ENCODE measurements at places on chromosomes 2 and 18.

DNA sequence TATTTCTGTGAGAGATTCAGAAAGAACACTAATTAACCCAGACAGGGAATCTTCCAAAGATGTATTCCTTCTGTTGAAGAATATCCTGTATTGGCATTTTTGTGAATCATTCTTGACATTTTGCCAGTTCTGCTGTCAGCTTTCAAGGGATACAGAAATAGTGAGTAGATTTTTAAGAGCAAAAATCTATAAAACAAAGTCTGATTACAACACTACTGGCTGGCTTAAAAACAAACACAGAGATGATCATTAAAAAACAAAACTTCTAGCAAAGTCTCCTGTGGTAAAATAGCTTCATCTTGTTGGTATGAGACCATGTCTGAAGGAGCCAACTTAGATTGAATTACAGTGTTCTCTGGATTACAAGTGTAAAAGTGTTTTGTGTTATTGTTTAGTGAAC is 866.3 kb upstream of the KLHL29 start:
- DNase-seq: no peak

- no peak for DNase-seq
Observed at GRCh38 chr2:160522951-160523710, 29.5 kb upstream of the RBMS1 start.

GRCh38 chr2:60596411-60596810 is 43.0 kb upstream of the BCL11A start:
- no peak for DNase-seq

GRCh38 chr2:69385443-69386151 is 1.4 kb downstream of the GFPT1 start:
- DNase-seq: no peak

- DNase-seq: no peak
Observed at GRCh38 chr2:171348056-171348455, 85.7 kb downstream of the METTL8 start.

DNA sequence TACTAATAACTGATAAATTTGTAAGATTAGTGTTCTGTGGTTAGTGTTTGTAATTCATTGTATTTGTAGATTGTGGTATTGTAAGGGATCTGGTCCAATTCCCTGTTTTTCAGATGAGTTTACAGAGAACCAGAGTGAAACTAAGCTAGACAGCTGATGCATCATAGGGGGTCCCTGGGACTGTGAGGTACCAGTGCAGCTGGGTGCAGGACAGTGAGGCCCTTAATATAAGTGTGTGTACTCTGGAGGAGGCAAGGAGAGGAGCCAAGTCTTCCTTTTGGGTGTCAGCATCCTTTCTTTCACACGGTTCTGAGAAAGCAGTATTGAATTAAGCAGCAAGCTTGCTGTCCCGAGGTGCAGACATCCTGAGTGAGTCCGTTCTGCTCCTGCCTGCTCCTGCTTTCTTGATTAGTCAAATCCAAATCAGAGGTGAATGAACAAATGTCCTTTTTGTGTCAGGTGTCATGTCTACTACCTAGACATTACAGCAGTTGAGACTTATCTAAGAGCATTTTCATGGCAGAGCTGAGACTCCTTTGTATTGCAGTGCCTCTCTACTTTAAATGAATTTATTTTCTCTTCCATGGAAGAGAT is 194.9 kb downstream of the MCFD2 start:
- no peak for DNase-seq

DNA sequence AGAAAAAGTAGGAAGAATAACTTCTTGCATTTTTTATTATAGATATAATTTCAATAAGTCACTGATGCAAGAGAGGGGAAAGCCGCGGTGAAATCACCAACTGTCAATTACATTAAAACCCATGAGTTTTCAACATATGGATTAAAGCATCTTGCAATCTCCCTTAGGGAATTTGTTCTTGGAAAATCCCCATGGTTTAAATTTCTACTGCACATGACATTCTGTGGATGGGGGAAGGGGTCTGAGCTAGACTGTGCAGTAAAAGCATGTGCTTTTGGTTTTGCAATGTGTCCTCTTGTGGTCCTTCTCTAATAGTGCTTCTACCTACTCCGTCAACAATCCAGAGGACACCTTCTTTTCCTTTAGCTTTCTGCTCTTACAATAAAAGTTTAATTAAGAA is 894.0 kb downstream of the DCDC2C start:
- no peak for DNase-seq

DNA sequence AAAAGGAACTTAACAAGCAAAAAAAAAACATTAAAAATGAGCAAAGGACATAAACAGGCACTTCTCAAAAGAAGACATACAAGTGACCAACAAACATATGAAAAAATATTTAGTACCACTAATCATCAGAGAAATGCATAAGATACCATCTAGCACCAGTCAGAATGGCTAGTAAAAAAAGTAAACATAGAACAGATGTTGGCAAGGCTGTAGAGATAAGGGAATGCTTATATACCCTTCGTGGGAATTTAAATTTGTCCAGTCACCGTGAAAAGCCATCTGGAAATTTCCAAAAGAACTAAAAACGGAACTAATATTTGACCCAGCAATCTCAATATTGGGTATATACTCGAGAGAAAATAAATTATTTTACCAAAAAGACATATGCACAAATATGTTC is 1751.3 kb upstream of the LRRTM1 start:
- DNase-seq: no peak

DNA sequence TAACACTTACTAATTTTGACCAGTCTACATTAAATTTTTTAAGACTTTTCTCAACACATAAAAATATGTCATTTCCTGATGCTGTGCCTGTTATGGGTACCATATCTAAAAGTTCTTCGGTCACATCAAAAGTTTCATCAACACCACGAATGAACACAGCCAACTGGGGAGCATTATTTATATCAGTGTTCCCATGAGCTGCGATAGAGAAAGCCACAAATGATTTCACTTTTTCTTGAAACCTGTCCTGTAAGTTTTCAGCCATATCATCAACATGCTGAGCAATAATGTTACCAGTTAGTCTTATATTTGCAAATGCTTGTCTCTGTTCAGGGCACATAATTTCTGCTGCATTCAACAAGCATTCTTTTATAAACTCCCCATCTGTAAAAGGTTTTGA is 30.4 kb upstream of the NCL start:
- no peak for DNase-seq

GRCh38 chr2:160200921-160201320 is 849 bp upstream of the ITGB6 start:
- DNase-seq: no peak

DNA sequence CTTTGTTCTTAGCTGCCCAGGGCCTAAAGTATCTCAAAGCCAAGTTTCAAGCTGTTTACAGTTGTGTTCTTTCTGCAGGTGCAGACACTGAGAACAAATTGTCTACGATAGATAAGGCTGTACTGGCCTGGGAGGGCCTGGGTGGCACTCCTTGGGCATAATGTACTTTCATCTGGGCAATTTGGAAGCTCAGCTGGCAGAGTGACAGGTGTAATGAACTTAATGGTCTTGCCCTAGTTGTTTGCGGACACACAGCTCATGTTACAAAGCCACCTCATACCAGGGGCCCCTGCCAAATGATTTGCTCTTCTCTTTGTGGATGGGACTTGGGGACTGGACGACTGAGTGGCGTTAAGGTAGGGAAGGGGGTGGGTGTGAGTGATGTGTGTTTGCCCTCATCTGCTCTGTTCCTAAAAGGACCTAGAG is 4.3 kb downstream of the LDLRAD4 start:
- DNase-seq: no peak

DNA sequence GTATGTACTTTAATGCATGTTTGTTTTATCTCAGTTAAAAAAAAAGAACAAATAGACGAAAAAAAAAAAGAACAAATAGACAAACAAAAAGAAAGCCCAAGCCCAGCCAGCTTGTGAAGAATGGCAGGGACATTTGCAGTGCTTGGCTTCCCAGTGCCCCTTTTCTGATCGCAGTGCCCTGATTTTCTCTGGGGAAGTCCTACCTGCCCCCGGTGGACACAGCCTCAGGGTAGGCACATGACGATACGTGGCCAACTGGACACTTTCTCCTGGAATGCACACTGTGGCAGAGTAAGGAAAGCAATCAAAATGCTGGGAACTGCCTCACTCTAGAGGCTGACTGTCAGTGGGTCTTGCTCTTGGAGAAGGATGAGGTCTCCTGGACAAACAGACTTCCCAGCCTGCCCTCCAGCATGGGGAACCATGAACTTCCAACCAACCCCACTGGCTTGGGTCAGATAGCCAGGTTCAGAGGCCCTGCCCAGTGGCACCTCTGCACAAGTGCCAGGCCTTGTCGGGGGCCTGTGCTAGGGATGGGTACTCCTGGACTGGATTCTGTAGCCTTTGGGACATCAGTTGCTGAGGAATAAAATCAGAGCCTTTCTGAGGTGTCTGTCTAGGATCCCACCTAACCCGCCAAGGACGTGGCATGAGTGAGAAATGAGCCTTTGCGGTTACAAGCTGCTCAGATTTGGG is 76.7 kb downstream of the INHBB start:
- DNase-seq: no peak

- no peak for DNase-seq
Observed at GRCh38 chr2:219459460-219460311, 25.0 kb downstream of the SPEG start.

DNA sequence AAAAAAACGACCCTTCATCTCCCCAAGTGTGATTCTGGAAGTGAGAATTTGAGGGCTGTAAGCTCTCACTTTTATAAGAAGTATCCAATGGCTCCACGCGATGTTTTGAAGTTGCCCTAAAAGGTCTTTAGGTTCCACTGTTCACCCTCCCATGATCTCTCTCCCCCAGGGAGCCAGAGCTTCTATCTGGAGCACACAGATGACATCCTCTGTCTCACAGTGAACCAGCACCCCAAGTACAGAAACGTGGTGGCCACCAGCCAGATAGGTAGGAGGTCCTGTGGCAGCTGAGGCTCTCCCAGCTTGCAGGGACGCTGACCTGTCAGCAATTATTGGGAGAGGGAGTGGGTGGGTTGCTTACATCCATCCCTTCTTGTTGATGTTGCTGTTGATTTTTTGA is 97.8 kb downstream of the RTN4 start:
- DNase-seq: no peak

All from stimulated activated CD8-positive, alpha-beta memory T cell treated with anti-CD3 and anti-CD28 coated beads, Interleukin-15, amount 100 ng/mL, for 48 hours (primary cell).